A549 treated with DMSO at 1 μM for 4 hours (cell line): ENCODE measurements at places on chromosomes 4 and X. TPM values are rescaled to one million over a fixed set of nuclear protein-coding genes. Genes with fewer than 3 reads are reported as not detected.

DGAT2L6 gene
- not detected in 5 replicates for total RNA-seq

GLOD5 gene
- not detected in 5 replicates for total RNA-seq

LONRF3 gene
- total RNA-seq: 3.2 to 4.9 TPM (median 4.2 TPM) in 5 replicates

NFKB1 gene
- 24.1 to 27.8 TPM (median 27.0 TPM) in 5 replicates for total RNA-seq

NKRF gene
- total RNA-seq: 18.1 to 21.4 TPM (median 19.6 TPM) in 5 replicates

KCND1 gene
- 1.2 to 1.6 TPM (median 1.3 TPM) in 5 replicates for total RNA-seq

VSIG4 gene
- total RNA-seq: not detected in 5 replicates

EREG gene
- total RNA-seq: 36.8 to 62.3 TPM (median 54.9 TPM) in 5 replicates

CSN1S1 gene
- not detected in 5 replicates for total RNA-seq

P2RY8 gene
- total RNA-seq: 0.02 TPM in 1 of 5 replicates, not detected in the others
